Prostate gland (tissue), 2 donors: ENCODE measurements at places on chromosomes 4 and X. TPM values are rescaled to one million over a fixed set of nuclear protein-coding genes. Genes with fewer than 3 reads are reported as not detected.

HMX1 gene
- total RNA-seq: not detected

GIMD1 gene
- total RNA-seq: not detected

DNA sequence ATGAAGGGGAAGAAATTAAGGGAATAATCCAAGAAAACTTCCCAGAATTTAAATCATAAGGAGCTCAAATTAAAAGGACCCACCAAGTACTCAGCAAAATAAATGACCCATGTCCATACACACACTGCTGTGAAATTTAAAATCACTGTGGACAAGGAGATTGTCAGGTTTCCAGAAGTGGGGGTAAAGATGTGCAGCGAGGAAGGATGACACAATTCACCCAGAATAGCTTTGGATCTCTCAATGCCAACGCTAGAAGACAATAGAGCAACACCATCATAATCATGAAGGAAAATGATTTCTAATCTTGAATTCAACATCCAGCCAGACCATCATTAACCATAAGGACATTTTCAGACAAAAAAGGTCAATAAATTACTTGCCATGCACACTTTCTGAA lies 65.7 kb downstream of the CASK start:
- H3K27me3 ChIP-seq: no peaks in the 10 kb centered on the region
- DNase-seq: no peak
- no peaks in the 10 kb centered on the region for H3K36me3 ChIP-seq
- no peak overlapping the region for H3K27ac ChIP-seq
- no peaks in the 10 kb centered on the region for H3K4me1 ChIP-seq

ATP6AP2 gene
- total RNA-seq: 118 TPM

HSPA4L gene
- total RNA-seq: 12.9 TPM

GRCh38 chr4:103100691-103101090 lies 1.1 kb upstream of the BDH2 start:
- H3K4me1 ChIP-seq: no peaks in the 10 kb centered on the region
- no peaks in the 10 kb centered on the region for H3K27me3 ChIP-seq
- H3K36me3 ChIP-seq: no peaks in the 10 kb centered on the region
- H3K27ac ChIP-seq: no peak overlapping the region
- no peak overlapping the region for H3K4me3 ChIP-seq
- DNase-seq: no peak

GRCh38 chrX:29487214-29487613 lies 728.1 kb upstream of the MAGEB2 start:
- H3K27me3 ChIP-seq: no peaks in the 10 kb centered on the region
- no peak overlapping the region for H3K27ac ChIP-seq
- H3K4me1 ChIP-seq: no peaks in the 10 kb centered on the region

- H3K27me3 ChIP-seq: no peaks in the 10 kb centered on the region
- H3K27ac ChIP-seq: no peak overlapping the region
- DNase-seq: no peak
- H3K4me1 ChIP-seq: no peaks in the 10 kb centered on the region
- no peaks in the 10 kb centered on the region for H3K36me3 ChIP-seq
Observed at GRCh38 chr4:129708784-129709183, 612.8 kb downstream of the C4orf33 start.

DOCK11 gene
- total RNA-seq: 2.6 TPM

GAGE1 gene
- 9.8 TPM for total RNA-seq

- no peaks in the 10 kb centered on the region for H3K4me1 ChIP-seq
- H3K4me3 ChIP-seq: no peak overlapping the region
- H3K27ac ChIP-seq: no peak overlapping the region
Observed at GRCh38 chr4:138696058-138696457, 319.5 kb upstream of the NOCT start.

- no peak overlapping the region for H3K4me3 ChIP-seq
- no peaks in the 10 kb centered on the region for H3K36me3 ChIP-seq
- H3K27ac ChIP-seq: no peak overlapping the region
- DNase-seq: no peak
- no peaks in the 10 kb centered on the region for H3K4me1 ChIP-seq
- H3K27me3 ChIP-seq: no peaks in the 10 kb centered on the region
Observed at GRCh38 chr4:113687067-113687718, 74.3 kb downstream of the CAMK2D start.

ERAS gene
- not detected for total RNA-seq

GRCh38 chr4:121192480-121192879 lies 28.4 kb upstream of the TNIP3 start:
- no peaks in the 10 kb centered on the region for H3K4me1 ChIP-seq
- no peak for DNase-seq
- H3K36me3 ChIP-seq: no peaks in the 10 kb centered on the region
- no peak overlapping the region for H3K27ac ChIP-seq
- no peak overlapping the region for H3K4me3 ChIP-seq

- no peaks in the 10 kb centered on the region for H3K36me3 ChIP-seq
- no peak for DNase-seq
- peaks cover 7% of the 10 kb centered on the region for H3K4me1 ChIP-seq
- no peak overlapping the region for H3K4me3 ChIP-seq
- no peaks in the 10 kb centered on the region for H3K27me3 ChIP-seq
Observed at GRCh38 chr4:27011401-27011800, 150.8 kb downstream of the STIM2 start.

TCEANC gene
- total RNA-seq: 3.1 TPM

GRCh38 chr4:16858275-16858752 lies 40.1 kb downstream of the LDB2 start:
- H3K4me3 ChIP-seq: no peak overlapping the region
- H3K4me1 ChIP-seq: no peaks in the 10 kb centered on the region
- no peaks in the 10 kb centered on the region for H3K27me3 ChIP-seq
- no peak overlapping the region for H3K27ac ChIP-seq

PFKFB1 gene
- 0.23 TPM for total RNA-seq

DNA sequence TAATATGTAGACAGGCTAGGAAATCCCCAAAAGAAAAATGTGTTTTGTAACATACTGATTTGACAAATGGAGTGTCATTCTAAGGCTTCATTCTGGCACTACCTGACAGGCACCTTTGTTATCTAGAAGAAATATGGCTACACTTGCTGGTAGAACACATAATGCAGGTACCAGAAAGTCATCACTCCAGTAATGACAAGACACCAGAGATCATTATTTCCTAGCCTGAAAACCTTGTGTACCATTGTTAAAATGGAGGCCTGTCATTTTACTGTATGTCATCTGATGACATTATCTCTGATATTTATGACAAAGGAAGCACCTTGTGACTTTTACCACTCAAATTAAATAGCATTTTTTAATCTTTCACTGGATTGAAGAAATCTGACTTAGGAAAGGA lies 13.5 kb upstream of the FGF5 start:
- H3K36me3 ChIP-seq: no peaks in the 10 kb centered on the region
- H3K4me1 ChIP-seq: no peaks in the 10 kb centered on the region
- H3K27ac ChIP-seq: no peak overlapping the region
- DNase-seq: no peak

DNA sequence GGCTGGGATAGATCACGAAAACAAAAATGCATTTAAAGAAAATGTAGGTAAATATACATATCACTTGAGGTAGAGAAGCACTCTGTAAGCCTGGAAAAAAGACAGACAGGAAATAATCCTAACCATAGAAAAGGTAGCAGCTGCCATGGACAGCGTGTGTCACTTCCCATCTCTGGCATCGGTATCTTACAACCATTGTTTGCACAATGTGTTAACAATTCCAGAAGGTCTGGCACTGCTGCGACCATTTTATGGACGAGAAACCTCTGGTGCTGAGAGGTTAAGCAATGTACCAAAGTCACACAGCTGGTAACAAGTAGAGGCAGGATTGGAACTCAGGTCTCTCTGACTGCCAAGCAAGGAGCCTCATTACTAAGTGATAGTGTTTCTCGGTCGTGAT lies 1.7 kb upstream of the MTNR1A start:
- DNase-seq: no peak
- no peak overlapping the region for H3K27ac ChIP-seq
- H3K4me1 ChIP-seq: no peaks in the 10 kb centered on the region
- H3K27me3 ChIP-seq: no peaks in the 10 kb centered on the region

F11 gene
- not detected for total RNA-seq

COL4A6 gene
- total RNA-seq: 16.7 TPM

- no peak overlapping the region for H3K4me3 ChIP-seq
- no peak for DNase-seq
- H3K4me1 ChIP-seq: no peaks in the 10 kb centered on the region
- H3K27ac ChIP-seq: no peak overlapping the region
Observed at GRCh38 chr4:6059375-6059805, 41.2 kb upstream of the C4orf50 start.

- no peak overlapping the region for H3K4me3 ChIP-seq
- no peak for DNase-seq
- no peak overlapping the region for H3K27ac ChIP-seq
- H3K4me1 ChIP-seq: no peaks in the 10 kb centered on the region
Observed at GRCh38 chrX:47991263-47992094, 12.3 kb downstream of the ZNF182 start.

DNA sequence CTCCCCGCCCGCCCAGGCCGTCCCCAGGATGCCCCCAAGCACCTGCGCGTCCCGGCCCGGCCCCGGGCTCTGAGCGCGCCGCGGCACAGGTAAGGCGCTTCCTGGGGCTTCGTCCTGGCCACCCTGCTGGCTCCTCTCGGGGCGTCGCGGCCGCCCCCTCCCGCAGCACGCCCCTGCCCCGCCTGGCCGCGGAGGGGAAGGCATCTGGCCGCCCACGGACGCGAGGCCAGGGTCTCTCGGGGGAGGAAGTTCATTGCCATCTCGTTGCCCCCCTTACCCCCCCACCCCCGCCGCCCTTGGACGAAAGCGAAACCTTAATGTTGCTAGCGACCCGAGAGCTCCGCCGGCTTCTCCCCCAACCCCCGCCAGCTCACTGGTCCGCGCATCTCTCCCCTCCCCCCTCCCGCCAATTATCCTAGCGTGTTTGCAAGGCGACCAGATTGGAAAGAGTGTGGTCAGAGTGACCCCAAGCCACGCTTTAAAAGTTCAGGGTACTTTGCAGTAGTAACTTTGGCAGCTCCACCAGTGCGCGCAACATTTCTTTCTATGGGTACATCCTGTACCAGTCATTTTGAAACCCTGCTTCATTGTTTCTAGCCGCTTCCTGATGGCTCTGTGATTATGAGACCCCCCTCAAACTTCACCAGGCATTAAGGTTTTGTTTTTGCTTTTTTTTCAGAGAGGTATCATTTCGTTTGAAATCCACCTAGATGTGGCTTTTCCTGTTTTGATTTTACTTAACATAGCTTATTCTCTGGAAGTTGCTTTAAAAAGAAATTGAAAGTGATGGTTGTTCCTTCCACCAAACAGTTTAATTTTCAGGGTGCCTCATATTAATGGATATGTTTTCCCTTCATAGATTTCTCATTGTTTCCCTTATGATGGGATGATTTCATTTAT lies 626 bp downstream of the TBC1D1 start:
- no peaks in the 10 kb centered on the region for H3K27me3 ChIP-seq
- H3K4me1 ChIP-seq: no peaks in the 10 kb centered on the region
- no peaks in the 10 kb centered on the region for H3K36me3 ChIP-seq
- peak overlapping the region; percentile 81 for H3K27ac ChIP-seq

GRCh38 chr4:106628586-106629267 lies 260.1 kb upstream of the GIMD1 start:
- H3K27me3 ChIP-seq: no peaks in the 10 kb centered on the region
- H3K27ac ChIP-seq: no peak overlapping the region
- DNase-seq: no peak
- H3K36me3 ChIP-seq: no peaks in the 10 kb centered on the region
- no peaks in the 10 kb centered on the region for H3K4me1 ChIP-seq

BTK gene
- 1.3 TPM for total RNA-seq

STS gene
- total RNA-seq: 9.8 TPM

GRCh38 chr4:55807556-55807955 lies 12.0 kb upstream of the EXOC1L start:
- no peaks in the 10 kb centered on the region for H3K27me3 ChIP-seq
- DNase-seq: no peak
- no peaks in the 10 kb centered on the region for H3K4me1 ChIP-seq
- no peak overlapping the region for H3K27ac ChIP-seq
- H3K36me3 ChIP-seq: no peaks in the 10 kb centered on the region

- no peaks in the 10 kb centered on the region for H3K27me3 ChIP-seq
- H3K4me3 ChIP-seq: no peak overlapping the region
- H3K4me1 ChIP-seq: no peaks in the 10 kb centered on the region
- no peaks in the 10 kb centered on the region for H3K36me3 ChIP-seq
- DNase-seq: no peak
- H3K27ac ChIP-seq: no peak overlapping the region
Observed at GRCh38 chr4:150978738-150979575, 36.1 kb downstream of the LRBA start.

DNA sequence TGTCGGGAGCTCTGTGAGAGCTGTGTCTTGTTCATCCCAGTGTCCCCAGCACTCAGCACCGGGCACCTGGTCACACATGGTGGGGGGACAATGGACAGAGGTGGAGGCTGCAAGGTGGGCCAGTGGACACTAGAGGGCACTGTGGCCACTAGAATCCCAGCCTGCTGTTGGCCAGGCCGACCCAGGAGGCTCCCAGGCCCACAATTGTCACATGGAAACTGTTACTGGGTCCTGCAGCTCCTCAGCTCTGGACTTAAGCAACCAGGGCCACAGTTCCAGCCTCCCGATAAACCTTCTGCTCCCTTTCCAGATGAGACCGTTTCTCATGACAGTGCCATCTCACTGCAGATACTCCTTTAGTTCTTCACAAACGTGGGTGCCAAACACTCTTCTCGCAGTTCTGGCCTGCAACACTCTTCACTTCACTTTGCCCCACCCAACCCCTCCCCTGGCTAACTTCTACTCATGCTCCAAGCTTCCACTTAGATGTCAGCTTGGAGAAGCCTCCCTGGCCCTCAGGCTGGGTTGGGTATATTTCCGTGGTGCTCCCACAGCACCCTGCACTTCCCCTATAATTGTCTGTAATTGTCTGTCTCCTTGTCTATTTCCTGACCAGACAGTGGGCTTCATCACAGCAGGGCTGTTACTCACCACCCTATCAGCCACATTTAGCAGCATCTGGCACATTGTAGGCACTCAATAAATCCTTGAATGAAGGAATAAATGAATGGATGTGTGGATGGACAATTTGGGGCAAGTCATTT lies 3.5 kb upstream of the IQSEC2 start:
- no peaks in the 10 kb centered on the region for H3K27me3 ChIP-seq
- H3K27ac ChIP-seq: no peak overlapping the region
- H3K4me1 ChIP-seq: peaks cover 4% of the 10 kb centered on the region
- H3K36me3 ChIP-seq: no peaks in the 10 kb centered on the region
- DNase-seq: peak; percentile 15

- H3K36me3 ChIP-seq: no peaks in the 10 kb centered on the region
- H3K27me3 ChIP-seq: no peaks in the 10 kb centered on the region
- no peaks in the 10 kb centered on the region for H3K4me1 ChIP-seq
- no peak overlapping the region for H3K4me3 ChIP-seq
Observed at GRCh38 chr4:92776080-92776479, 472.3 kb downstream of the GRID2 start.

DNA sequence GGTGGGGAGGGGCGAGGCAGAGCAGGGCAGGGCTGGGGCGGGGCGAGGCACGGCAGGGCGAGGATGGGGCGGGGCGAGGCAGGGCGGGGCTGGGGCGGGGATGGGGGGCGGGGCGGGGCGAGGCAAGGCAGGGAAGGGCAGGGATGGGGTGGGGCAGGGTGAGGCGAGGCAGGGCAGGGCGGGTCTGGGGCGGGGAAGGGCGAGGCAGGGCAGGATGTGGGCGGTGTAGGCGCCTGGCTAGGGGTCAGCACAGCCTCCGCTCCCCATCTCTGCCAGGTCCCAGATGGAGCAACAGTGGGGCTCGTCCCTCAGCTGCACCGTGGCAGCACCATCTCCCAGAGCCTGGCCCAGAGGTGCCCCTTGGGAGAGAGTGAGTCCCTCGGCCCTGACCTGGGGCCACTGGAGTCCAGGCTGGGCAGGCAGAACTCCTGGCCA lies 4.2 kb upstream of the SRPK3 start:
- no peak overlapping the region for H3K27ac ChIP-seq
- DNase-seq: no peak
- H3K4me3 ChIP-seq: no peak overlapping the region
- H3K4me1 ChIP-seq: no peaks in the 10 kb centered on the region
- no peaks in the 10 kb centered on the region for H3K36me3 ChIP-seq

GRCh38 chrX:18390941-18391538 lies 34.4 kb upstream of the CDKL5 start:
- no peaks in the 10 kb centered on the region for H3K36me3 ChIP-seq
- H3K4me3 ChIP-seq: no peak overlapping the region
- no peaks in the 10 kb centered on the region for H3K27me3 ChIP-seq
- DNase-seq: peak; percentile 53

FRMD7 gene
- not detected for total RNA-seq
